Neural progenitor cell (in vitro differentiated cells): ENCODE measurements at places on chromosomes 13 and 19. TPM values are rescaled to one million over a fixed set of nuclear protein-coding genes. Genes with fewer than 3 reads are reported as not detected.

Gene SIGLEC5
- total RNA-seq = not detected in 2 replicates

Gene EBI3
- total RNA-seq = not detected in 2 replicates

Gene TMPRSS9
- total RNA-seq = 0.40 TPM in 1 of 2 replicates, not detected in the other

Gene ZNF99
- total RNA-seq = not detected in 2 replicates

Gene CACNA1A
- 16.5 and 22.5 TPM in 2 replicates for total RNA-seq

Gene SRRM5
- total RNA-seq = 0.25 TPM in 1 of 2 replicates, not detected in the other

Gene FCGBP
- 0.06 and 0.22 TPM in 2 replicates for total RNA-seq

Gene ACER1
- total RNA-seq = not detected in 2 replicates

Gene LPAR6
- total RNA-seq = 4.3 and 4.6 TPM in 2 replicates
